GM13977 (cell line): ENCODE measurements at places on chromosomes 4 and X.

- DNase-seq = no peak
These were observed 17.7 kb downstream of the PPP2R3B start for GRCh38 chrX:368811-369562.

DNA sequence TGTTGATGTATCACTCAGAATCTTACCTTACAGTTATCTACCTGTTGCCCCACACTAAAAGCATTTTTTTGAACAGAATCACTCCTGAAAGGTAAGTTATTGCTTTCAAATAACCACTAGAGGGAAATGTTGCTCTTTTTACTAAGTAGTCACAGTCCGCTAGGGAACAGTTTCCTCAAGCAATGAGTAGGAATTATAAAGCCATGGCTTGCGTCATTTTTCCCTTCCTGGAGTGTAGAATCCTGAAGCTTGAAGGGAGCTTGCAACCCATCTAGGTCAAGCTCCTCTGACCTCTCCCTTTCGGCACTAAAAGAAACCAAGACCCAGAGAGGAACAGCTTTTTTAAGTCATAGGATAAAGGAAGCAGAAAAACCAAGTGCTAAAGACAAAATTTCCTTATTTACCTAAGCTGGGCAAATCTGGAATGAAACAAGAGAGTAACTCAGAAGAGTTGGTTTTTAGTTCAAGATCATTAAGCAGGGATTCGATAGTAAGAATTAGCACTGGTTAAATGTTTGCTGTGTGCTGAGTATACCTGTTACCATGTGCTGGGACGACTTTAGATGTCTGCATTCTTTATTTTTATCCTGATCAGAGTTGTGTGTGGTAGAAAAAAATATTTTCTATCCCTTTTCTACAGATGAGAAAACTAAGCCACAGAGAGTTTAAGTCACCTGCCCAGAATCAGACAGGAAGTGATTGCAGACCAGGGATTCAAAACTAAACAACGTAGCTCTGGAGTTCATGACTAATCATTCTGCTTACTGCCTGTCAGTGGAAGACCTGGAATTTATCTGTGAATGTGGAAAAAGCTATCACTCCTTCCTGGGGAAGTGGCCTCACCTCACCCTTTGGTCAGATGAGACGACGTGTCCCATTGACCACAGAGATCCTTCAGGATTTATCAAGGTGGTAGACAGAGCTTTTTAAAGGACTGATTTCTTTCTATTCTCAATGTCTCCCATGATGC is 631.5 kb downstream of the RAB28 start:
- DNase-seq = peak; percentile 30

- DNase-seq = no peak
These were observed 35.2 kb upstream of the SCD5 start for GRCh38 chr4:82833696-82834313.

- DNase-seq = no peak
These were observed 23.3 kb upstream of the GUCY1B1 start for GRCh38 chr4:155735496-155735895.

DNA sequence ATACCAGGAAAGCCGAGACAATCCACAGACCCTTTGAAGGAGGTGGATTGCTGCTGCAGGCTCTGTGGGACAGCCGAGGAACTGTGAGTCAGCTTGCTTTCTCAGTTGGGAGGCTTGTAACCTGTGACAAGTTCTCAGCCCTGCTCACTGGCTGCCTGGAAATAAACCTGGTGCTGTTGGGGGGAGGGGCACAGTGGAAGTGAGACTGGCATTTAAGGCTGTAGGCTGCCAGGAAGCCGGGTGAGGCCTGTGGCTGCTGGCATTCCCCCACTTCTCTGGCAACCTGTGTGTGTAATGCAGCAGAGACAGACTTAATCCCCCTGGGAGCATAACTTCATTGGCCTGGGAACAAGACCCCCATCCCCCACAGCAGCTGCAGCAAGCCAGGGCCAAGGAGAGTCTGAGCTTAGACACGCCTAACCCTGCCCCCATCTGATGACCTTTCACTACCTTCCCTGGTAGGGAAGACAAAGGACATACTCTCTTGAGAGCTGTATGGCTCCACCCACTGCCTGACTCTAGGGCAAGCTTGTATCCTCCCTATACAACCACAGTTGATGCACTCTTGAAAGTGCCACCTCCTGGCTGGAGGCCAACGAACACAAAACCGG is 64.1 kb downstream of the ALPK1 start:
- DNase-seq = no peak

- DNase-seq = peak; percentile 49
These were observed 752 bp downstream of the FRAS1 start for GRCh38 chr4:78057600-78058550.

GRCh38 chr4:25425361-25425760 is 48.3 kb downstream of the ANAPC4 start:
- DNase-seq = no peak

DNA sequence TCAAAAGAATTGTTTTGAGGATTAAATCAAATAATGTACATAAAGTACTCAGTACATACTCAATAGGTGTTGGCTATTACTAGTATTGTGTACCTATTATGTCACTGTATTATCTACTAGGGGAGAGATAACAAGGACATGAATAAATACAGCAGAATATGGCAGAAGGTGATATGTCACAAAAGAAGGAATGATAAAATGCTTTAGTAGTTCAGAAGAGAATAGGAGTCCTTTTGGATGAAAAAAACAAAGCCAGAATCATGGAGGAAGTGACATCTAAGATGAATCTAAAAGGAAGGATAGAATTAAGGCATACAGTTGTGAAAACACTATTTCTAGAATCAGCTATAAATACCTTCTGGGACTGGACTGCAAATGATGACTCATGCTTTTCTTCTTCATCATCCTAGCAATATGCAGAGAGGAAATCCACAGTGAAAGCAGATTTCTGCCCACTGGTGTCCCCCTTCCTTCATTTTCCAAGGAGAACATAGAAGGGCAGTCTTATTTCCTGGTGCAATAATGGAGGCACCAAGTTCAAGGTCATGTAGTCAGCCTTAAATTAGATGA is 98.7 kb downstream of the GLUD2 start:
- no peak for DNase-seq

DNA sequence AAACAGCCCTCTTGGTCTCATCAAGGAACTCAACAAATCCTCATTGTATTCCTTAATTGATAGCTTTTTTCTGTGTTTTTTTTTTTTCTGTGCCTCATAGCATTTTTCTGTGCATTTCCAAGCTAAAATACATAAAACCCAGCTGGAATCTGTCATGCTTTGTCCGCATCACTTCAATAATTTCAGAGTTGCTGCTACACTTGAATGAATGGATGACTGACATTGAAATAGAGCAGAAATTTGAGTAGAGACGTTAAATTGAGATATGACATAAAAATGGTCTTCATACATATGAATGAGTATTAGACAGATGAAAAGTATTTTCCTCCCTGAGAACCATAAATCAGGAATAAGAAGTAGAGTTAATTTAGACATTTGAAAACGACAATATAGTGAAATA is 593.2 kb downstream of the TMA16 start:
- DNase-seq = no peak

GRCh38 chr4:101355767-101356702 is 8.7 kb upstream of the PPP3CA start:
- no peak for DNase-seq

DNA sequence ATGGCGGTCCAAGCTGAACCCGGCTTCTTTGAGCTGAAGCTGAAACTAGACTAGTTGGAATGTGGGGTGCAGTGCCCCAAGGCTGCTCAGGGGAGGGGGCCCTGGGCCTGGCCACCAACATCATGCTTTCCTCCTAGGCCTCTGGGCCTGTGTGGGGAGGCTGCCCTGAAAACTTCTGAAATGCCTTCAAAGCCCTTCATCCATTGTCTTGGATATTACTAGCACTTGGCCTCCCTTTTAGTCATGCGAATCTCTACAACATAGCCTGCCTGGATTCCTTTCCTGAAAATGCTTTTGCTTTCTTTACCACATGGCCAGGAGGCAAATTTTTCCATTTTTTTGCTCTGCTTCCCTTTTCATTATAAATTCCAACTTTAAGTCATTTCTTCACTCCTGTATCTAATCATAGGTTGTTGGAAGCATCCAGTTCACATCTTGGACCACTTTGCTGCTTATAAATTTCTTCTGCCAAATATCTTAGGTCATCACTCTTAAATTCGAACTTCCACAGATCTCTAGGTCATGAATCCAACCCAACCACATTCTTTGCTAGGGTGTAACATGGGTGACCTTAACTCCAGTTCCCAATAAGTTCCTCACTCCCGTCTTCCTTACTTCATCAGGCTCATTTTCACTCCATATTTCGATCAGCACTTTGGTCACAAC is 103.4 kb downstream of the DDIT4L start:
- no peak for DNase-seq

- no peak for DNase-seq
These were observed 12.4 kb upstream of the CYBB start for GRCh38 chrX:37767430-37767829.

GRCh38 chr4:71872221-71872620 is 88.3 kb upstream of the GC start:
- no peak for DNase-seq

GRCh38 chrX:16903274-16904022 is 33.3 kb upstream of the RBBP7 start:
- DNase-seq = no peak

GRCh38 chr4:121192480-121192879 is 28.4 kb upstream of the TNIP3 start:
- DNase-seq = peak; percentile 12

GRCh38 chrX:132877954-132878536 is 80.4 kb downstream of the HS6ST2 start:
- no peak for DNase-seq
